Nephron progenitor cell (in vitro differentiated cells): ENCODE measurements at places on chromosomes 11 and 22.
A peak's percentile ranks its signal among the peaks of the same experiment; 100 is the strongest.

DNA sequence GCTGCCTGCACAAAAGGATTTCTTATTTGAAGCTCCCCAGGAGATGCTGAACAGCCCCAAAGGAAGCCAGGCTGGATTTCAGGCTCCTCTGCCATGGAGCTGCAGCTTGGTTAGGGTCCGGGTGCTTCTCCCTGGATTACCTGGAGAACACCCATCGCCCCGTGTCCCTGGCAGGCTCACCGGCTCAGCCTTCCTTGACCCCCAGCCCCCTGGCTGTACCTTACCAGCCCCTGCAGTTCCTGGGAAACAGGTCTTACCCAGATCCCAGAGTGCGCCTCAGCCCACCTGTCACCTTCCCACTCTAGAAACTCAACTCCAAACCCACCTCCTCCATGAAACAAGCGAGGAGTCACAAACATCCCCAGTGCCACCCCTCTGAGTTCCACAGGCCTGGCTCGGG is 45.3 kb upstream of the CD5 start:
- H3K36me3 ChIP-seq = no peaks in the 10 kb centered on the region
- peaks cover 25% of the 10 kb centered on the region for H3K4me1 ChIP-seq
- H3K27me3 ChIP-seq = peaks cover 17% of the 10 kb centered on the region
- no peak for DNase-seq
- peak overlapping the region; percentile 19 for H3K27ac ChIP-seq

DNA sequence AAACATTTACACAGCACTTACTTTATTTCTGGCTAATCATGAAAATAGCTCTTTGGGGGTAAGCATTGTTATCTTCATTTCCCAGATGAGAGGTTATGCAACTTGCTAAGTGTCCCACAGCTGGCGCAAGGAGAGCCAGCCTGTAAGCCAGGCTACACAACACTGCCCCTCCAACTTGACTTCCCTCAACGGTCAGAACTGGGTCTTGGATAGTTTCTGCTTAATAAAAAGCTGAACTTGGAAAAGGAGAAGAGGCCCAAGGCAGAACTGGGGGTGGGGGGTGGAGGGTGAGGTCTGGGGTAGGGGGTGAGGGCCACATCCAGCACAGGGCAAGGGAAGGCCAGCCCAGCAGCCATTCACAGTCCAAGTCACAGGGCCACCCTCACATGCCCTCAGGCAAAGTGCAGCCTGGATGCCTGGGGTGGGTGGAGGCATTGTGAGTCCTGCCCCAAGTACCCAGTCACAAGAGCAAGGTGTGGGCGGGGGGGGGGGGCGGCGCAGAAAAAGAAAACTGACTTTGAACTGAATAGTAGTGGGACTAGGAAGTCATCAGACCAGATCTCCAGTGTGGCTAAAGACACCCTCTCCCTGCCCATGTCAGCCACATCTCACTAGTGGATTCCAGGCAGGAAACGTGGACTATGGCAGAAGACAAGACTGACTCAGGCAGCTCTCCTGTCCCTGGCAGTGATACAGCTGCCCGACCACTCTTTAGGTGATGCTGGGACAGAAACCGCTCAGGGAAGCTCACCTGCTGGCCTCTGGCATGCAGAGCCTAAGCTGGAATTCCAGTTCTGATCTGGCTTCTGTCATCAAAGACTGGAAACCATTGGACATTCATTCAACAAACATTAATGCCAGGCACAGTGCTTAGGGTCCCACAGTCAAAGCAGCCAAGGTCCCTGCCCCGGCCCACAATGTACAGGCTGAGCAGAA is 52.4 kb downstream of the PACSIN2 start:
- no peak overlapping the region for H3K27ac ChIP-seq
- H3K4me3 ChIP-seq = no peak overlapping the region
- DNase-seq = no peak
- H3K27me3 ChIP-seq = no peaks in the 10 kb centered on the region
- H3K36me3 ChIP-seq = peaks cover 23% of the 10 kb centered on the region

- no peaks in the 10 kb centered on the region for H3K27me3 ChIP-seq
- peaks cover 16% of the 10 kb centered on the region for H3K36me3 ChIP-seq
- H3K27ac ChIP-seq = peak overlapping the region; percentile 6
- DNase-seq = no peak
- H3K4me3 ChIP-seq = no peak overlapping the region
Observed at GRCh38 chr11:119266517-119267255, 50.2 kb downstream of the MCAM start.

GRCh38 chr22:47547881-47548650 is 785.6 kb downstream of the TBC1D22A start:
- H3K4me3 ChIP-seq = no peak overlapping the region
- H3K27ac ChIP-seq = no peak overlapping the region
- no peaks in the 10 kb centered on the region for H3K4me1 ChIP-seq

GRCh38 chr11:6738590-6738989 is 33.2 kb downstream of the OR2AG2 start:
- H3K4me3 ChIP-seq = no peak overlapping the region
- no peak for DNase-seq
- H3K27me3 ChIP-seq = no peaks in the 10 kb centered on the region
- peaks cover 33% of the 10 kb centered on the region for H3K4me1 ChIP-seq
- H3K27ac ChIP-seq = no peak overlapping the region

DNA sequence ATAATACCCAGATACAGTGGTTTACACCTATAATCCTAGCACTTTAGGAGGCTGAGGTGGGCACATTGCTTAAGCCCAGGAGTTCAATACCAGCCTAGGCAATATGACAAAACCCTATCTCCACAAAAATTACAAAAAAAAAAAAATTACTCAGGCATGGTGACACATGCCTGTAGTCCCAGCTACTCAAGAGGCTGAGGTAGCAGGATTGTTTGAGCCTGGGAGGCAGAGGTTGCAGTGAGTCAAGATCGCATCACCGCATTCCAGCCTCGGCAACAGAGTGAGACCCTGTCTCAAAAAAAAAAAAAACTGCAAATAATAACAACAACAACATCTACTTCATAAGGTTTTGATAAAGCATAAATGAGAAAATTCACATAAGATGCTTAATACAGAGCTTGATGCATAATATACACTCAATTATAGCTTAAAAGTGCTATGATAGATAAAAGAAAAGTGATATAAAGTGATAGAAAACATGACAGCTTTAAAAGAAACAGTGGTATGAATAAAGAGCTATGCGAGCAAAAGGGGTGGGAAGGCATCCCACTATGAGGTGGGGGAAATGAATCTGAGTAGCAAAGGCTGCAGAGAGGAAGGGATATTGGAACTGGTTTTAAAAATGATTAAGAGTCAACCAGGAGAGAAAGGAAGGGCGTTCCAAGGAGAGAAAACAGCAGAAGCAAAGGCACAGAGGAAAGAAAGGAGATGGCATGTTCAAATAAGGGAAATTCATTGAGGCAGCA is 197.6 kb downstream of the KIF18A start:
- no peaks in the 10 kb centered on the region for H3K36me3 ChIP-seq
- DNase-seq = no peak
- H3K27me3 ChIP-seq = no peaks in the 10 kb centered on the region
- H3K27ac ChIP-seq = no peak overlapping the region
- no peak overlapping the region for H3K4me3 ChIP-seq

- H3K4me3 ChIP-seq = no peak overlapping the region
- no peaks in the 10 kb centered on the region for H3K36me3 ChIP-seq
Observed at GRCh38 chr11:86205421-86206336, 38.9 kb upstream of the EED start.

- no peak overlapping the region for H3K27ac ChIP-seq
- peaks cover 28% of the 10 kb centered on the region for H3K4me1 ChIP-seq
- H3K4me3 ChIP-seq = no peak overlapping the region
- H3K36me3 ChIP-seq = peaks cover 12% of the 10 kb centered on the region
- no peaks in the 10 kb centered on the region for H3K27me3 ChIP-seq
- no peak for DNase-seq
Observed at GRCh38 chr11:40032331-40032730, 1427.1 kb downstream of the LRRC4C start.

DNA sequence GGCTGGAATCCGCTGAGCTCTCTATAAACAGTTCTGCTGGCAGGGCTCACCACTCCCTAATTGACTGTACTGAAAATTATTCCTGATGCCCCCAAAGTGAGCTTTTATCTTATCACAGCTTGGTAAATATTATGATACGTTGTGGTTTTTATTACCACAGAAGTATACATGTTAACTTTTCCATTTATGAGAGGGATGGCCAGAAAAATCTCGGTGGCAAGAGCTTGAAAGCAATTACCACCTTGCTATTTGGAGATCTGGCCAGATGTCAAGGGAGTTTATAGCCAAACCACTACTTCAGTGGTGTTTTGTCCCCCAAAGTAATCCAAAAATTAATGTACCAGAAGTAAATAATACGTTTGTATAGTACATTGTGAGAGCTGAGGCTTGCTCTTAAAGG is 75.4 kb upstream of the RCN1 start:
- H3K27me3 ChIP-seq = peaks cover 48% of the 10 kb centered on the region
- no peak overlapping the region for H3K4me3 ChIP-seq
- no peak for DNase-seq
- H3K36me3 ChIP-seq = no peaks in the 10 kb centered on the region
- no peak overlapping the region for H3K27ac ChIP-seq

DNA sequence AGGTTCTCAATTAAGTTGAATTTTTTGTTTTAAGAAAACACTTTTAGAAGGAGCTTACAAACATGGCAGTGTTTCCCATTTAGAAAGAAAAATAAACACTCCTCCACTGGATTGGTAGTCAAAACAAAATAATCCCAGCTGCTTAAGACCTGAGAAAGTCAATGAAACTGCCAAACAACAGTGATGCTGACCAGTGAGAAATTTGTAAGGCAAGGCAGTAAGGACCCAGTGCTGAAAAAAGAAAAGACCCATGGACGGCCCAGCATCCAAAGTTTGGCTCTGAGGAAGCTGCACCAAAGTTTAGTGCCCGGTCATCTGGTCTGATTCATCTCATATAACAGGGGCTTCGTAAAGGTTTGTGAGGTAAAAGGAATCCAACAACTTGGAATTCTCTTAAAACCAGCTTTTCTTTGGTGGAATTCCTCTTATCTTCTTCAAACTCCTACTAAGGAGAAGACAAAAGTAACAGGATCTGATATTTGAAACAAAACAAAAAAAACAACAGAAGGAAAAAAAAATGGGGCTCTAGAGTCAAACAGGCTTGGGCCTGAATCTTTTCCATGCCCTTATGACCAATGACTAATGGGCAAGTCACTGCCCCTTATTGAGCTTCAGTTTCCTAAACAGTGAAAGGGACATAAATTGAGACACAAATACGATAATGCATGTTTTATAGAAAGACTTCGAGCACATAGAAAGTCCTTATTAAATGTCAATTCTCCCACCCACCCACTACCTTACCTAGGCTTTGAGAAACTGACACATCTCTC is 383.0 kb upstream of the NARS2 start:
- no peaks in the 10 kb centered on the region for H3K27me3 ChIP-seq
- H3K4me3 ChIP-seq = peak overlapping the region; percentile 60
- no peak for DNase-seq
- peak overlapping the region; percentile 97 for H3K27ac ChIP-seq
- H3K4me1 ChIP-seq = peaks cover 100% of the 10 kb centered on the region

DNA sequence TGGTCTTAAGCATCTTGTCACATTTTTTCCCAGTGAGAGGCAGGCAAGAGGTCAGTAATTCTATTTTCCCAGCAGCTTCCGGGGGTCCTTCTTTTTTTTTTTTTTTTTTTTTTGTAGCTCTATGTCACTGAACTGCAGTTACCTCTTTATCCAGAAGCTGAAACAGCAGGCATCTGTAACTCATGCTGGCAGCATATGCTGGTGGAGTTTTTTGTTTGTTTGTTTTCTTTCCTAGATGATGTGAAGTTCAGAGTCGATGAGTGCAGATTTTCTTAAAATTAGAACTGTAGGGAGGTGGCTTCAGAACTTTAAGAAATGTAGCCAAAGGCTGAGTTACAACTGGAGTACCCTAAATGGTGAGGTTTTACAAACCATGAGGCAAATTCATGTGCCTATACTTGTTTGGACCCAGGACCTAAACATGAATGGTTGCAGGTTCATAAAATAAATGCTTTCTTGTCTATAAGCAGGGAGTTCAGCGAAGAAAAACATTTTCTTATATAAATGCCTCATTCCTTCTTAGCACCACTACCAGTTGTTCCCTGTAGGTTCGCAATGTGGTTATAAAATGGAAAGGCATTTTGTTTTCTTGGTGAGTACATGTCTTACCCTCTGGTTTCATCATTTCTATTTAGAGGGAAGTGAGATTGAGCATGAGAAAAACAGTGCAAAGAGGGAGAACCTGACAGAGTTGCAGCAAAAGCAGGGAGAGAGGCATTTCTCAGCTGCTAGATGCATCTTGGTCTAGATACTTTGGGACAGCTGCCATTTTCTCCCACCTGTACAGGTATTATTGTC is 84.0 kb downstream of the TRIM44 start:
- no peak for DNase-seq
- peaks cover 6% of the 10 kb centered on the region for H3K27me3 ChIP-seq
- no peak overlapping the region for H3K4me3 ChIP-seq
- H3K4me1 ChIP-seq = no peaks in the 10 kb centered on the region
- H3K27ac ChIP-seq = no peak overlapping the region

DNA sequence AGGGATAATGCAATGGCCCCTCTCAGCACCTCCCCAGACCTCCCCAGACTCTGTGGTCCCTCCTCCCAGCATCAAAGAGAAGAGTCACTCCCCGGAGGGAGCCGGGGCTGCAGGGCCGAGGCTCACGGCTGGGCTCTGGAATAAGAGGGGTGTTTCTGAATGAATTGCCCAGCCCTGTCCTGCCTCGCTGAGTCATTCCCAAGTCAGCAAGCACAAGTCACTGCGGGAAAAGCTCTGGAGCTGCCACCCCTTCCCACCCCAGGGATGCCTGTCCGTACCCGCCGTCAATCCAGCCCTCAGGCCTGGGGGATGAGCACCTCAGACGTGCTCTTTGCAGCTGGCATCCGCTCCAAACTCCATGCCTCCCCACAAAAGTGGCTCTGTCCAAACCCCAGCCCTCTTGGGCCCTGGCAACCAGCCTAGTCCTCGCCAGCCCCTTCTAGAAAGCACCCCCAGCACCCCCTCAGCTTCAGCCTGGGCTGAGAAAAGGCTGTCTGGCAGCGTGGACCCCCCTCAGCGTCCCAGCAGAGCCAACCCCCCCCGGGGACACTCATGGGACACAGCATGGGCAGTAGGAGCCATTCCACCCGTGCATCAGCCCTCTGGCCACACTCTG is 22.7 kb downstream of the CELSR1 start:
- H3K4me3 ChIP-seq = no peak overlapping the region
- H3K36me3 ChIP-seq = no peaks in the 10 kb centered on the region
- H3K4me1 ChIP-seq = peaks cover 26% of the 10 kb centered on the region
- no peak for DNase-seq

GRCh38 chr11:92266806-92267205 is 42.2 kb downstream of the FAT3 start:
- H3K4me3 ChIP-seq = no peak overlapping the region
- H3K27ac ChIP-seq = peak overlapping the region; percentile 64
- H3K4me1 ChIP-seq = peaks cover 45% of the 10 kb centered on the region
- peaks cover 4% of the 10 kb centered on the region for H3K27me3 ChIP-seq
- peaks cover 17% of the 10 kb centered on the region for H3K36me3 ChIP-seq

- H3K4me1 ChIP-seq = peaks cover 8% of the 10 kb centered on the region
- DNase-seq = peak; percentile 86
- H3K36me3 ChIP-seq = no peaks in the 10 kb centered on the region
- H3K27ac ChIP-seq = no peak overlapping the region
- peaks cover 10% of the 10 kb centered on the region for H3K27me3 ChIP-seq
- H3K4me3 ChIP-seq = no peak overlapping the region
Observed at GRCh38 chr11:118198370-118198769, 21.9 kb upstream of the SCN2B start.
